Activated CD4-positive, alpha-beta T cell treated with anti-CD3 and anti-CD28 coated beads for 4 hours (primary cell): ENCODE measurements at places on chromosomes 2 and 18.

DNA sequence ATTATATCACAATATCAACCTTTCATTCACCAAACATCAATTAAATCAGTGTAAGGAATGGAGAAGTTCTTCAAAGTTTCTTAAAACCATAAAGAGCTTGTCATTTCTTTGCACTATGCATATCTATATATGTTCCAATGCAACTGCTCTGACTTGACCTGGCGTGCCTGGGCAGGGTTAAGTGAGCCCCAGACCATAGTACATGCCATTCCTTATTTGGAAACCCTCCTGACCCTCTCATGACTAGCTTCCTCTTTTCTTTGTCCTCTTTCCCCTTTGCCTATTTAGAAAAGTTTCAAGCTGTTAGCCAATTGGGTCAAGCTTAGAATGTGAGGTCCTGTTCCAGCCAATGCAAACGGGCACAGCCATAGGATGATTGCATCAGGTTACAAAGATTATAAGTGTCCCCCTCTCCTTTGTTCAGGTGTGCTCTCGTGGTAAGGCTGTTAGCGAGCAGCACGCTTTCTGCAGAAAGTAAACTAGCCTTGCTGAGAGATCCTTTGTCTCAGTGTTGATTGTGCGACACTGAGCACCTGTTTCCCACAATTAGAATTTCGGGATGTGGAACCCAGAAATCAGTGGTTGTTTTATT lies 78.2 kb upstream of the UXS1 start:
- DNase-seq: no peak

GRCh38 chr2:64543008-64543697 lies 19.0 kb downstream of the AFTPH start:
- DNase-seq: no peak

DNA sequence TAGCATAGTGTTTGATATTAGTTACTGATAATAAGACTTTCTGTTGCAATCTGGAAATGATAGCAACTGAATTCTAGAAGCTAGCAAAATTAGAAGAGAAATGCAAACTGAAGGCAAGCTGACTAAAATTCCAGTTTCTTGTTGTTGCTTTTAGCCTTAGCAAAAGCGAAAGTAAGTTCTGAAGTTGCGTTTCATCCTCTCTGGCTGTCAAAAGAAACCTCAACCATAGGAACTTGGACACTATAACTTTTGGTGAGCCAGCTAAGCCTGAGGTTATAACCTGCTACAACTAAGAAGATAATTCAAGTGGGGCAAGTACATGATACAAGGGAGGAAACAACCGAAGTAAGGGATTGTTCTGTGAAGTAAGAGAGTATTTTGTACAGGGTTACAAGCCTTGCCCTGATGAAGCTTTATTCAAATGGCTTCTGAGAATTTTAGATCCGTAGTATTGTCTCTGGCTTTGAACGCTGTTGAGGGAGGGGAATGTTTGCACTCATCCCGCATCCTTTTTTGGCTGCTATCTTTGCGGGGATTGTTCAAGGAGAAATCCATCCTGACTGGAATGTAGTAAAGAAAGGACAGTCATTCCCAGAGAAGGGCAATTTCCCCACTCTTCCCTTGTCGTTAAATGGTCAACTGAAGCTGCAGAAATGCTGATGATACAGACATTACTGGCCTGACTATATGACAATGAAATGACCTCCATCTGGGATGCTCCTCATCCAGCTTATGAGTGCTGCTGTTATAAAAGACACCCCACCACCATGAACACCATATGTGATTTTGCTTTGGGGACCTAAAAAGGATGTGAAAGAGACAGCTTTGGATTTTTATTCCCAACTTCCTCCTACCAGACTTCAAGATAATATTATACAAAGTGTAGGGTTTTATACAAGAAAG lies 7.0 kb upstream of the TMX3 start:
- no peak for DNase-seq

- DNase-seq: no peak
Measured at GRCh38 chr2:221422516-221423209, 149.4 kb downstream of the EPHA4 start.

- no peak for DNase-seq
Measured at GRCh38 chr2:132515010-132515409, 98.4 kb downstream of the GPR39 start.

- no peak for DNase-seq
Measured at GRCh38 chr2:111139637-111140317, 19.1 kb downstream of the BCL2L11 start.

DNA sequence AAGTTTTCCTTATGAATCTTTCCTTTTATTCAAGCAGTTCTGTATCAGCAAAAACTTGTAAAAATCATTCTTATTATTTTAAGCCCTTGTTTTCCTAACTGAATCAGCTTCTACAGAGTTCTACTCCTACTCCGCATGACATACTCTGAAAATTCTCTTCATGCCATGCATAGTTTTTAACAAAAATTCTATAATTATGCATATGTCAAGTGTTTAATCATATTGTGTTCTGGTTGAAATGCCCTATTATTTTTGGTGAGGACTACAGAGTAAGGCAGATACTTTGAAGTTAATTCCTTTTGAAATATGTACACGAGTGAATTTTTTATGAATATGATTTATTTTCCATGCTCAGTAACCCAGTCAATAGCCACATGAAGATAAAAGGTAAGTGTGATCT lies 28.8 kb downstream of the ANKRD30B start:
- no peak for DNase-seq
